ENCODE measurements at places on chromosomes 2 and 18.
A peak's percentile ranks its signal among the peaks of the same experiment; 100 is the strongest.

DNA sequence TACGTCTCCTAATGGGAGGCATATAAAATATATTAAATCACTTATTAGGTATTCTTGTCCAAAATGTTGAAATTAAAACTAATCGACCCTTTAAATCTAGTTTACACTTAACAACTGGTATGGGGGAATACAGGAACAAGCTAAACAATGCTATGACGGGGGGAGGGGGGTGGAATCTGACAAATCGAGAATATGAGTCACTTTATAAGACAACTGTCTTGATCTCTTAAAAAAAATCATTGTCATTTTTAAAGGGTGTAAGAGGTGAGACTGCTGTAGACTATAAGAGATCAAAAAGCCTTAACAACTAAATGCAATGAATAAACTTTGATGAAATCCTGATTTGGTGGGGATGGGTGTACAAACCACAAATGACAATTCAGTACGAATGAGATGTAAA lies 6.0 kb downstream of the MAP3K2 start:
- no peak for DNase-seq

- DNase-seq = no peak
Observed at GRCh38 chr2:27715318-27716210, 51.9 kb downstream of the SLC4A1AP start.

- no peak for DNase-seq
Observed at GRCh38 chr2:88159955-88160415, 10.2 kb upstream of the THNSL2 start.

GRCh38 chr2:68775272-68775842 lies 40.7 kb downstream of the ARHGAP25 start:
- DNase-seq = no peak

- DNase-seq = no peak
Observed at GRCh38 chr2:38763228-38763627, 12.1 kb upstream of the SRSF7 start.

- no peak for DNase-seq
Observed at GRCh38 chr2:215465256-215465655, 29.4 kb upstream of the FN1 start.

GRCh38 chr2:222736301-222736700 lies 64.8 kb downstream of the MOGAT1 start:
- DNase-seq = no peak

DNA sequence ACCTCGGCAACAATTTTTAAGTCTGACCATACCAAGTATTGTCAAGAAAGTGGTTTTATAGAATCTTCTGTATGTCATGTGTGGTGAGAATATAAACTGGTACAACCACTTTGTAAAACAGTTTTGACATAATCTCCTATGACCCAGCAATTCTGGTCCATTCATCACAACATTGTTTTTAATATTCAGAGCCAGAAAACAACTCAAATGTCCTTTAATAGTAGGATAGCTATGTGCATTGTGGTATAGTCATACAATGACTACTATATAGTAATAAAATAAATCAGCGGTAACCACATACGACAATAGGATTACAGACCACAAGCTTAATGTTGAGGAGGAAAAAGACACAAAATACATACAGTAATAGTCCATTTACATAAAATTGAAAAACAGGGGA lies 175.2 kb upstream of the SPATS2L start:
- DNase-seq = no peak

DNA sequence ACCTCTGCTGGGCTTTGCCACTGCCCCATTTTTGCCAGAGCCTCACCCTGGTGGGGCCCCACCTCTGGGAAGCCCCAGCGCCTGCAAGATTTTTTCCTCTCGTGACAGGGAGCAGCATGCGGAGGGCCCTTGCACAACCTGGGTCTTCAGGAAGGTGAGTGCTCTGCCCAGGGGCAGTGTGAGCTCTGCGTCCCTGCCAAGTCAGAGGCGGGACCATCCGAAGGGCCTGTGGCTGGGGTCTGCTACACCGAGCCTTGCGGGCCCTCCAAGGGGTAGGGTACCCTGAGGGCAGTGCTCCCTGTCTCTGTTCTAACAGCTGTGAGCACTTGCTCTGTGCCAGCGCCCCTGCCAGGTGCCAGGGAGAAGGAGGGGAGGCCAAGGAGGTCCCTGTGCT lies 5.8 kb upstream of the ODC1 start:
- no peak for DNase-seq

GRCh38 chr2:151071382-151071781 lies 190.3 kb downstream of the RBM43 start:
- no peak for DNase-seq

DNA sequence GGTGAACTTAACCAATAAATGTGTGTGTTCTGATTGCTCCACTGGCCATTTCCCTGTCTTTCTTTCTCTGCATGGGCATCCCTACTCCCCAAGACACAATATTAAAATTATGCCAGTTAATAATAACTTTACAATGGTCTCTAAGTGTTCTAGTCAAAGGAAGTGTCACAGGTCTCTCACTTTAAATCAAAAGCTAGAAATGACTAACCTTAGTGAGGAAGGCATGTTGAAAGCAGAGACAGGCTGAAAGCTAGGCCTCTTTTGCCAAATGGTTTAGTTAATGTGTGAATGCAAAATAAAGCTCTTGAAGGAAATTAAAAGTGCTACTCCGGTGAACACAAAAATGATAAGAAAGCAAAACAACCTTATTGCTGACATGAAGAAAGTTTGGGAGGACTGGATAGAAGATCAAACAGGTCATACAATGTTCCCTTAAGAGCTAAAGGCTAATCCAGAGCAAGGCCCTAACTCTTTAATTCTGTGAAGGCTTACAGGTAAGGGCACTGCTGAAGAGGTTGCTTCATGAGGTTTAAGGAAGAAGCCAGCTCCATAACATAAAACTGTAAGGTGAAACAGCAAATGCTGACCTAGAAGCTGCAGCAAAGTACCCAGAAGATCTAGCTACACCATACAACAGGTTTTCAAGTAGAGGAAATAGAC lies 44.0 kb upstream of the ARHGAP15 start:
- DNase-seq = no peak

DNA sequence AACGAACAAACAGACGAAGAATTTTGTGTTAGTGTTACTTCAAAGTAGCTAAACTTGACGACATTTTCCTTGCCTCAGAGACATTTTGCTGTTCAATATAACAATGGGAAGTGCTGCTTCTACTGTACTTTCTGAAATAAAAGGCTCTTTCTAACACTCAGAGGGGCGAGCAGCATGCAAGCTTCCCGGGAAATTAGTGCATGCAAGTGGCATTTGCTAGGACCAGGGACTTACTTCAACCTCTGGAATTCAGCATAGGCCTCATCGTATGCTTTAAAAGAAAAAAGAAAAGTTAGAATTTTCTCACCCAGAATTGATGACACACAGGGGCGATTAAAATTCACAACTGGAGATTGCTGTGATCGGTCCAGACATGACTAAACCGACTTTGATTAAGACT lies 62.5 kb upstream of the LPIN2 start:
- DNase-seq = no peak

GRCh38 chr2:197675711-197676188 lies 363 bp upstream of the RFTN2 start:
- no peak for DNase-seq

- DNase-seq = no peak
Observed at GRCh38 chr2:866009-866680, 84.5 kb upstream of the SNTG2 start.

DNA sequence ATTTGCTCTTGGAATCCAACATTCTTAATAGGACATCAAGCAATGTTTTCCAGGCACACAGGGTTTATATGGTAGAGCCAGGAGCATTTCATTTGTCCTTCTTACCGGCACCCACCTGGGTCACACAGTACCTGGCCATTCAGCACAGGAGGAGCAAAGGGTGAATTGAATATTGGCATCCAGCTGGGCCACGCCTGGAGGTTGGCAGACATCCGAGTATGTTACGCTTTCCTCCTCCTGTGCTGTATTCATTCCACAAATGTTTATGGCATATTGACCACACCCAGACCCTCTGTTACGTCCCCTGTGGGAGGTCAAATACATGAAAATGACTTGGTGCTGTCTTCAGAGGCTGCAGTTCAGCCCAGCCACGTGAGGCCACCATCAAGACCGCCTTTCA lies 206.2 kb downstream of the RTP5 start:
- no peak for DNase-seq

GRCh38 chr2:239405071-239405470 lies 4.3 kb upstream of the HDAC4 start:
- no peak for DNase-seq

DNA sequence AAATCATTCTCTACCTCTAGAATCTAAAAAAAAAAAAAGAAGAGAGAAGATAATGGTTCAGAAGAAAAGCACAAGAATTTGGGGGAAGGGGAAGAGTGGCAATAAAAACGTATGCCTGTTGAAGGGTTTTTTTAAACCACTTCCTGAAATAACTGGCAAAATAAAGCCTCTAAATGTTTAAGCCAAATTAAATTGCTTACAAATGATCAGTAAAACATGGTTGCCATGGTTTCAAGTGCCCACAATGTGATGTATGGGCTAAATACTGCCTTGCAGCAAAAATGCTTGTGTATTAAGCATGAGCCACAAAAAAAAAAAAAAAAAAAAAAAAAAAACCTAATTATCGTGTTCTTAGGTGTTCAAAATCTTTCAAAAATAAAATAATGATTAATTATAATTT lies 60.8 kb downstream of the RBM43 start:
- DNase-seq = no peak

- no peak for DNase-seq
Observed at GRCh38 chr2:119216994-119217393, 6.6 kb upstream of the STEAP3 start.

DNA sequence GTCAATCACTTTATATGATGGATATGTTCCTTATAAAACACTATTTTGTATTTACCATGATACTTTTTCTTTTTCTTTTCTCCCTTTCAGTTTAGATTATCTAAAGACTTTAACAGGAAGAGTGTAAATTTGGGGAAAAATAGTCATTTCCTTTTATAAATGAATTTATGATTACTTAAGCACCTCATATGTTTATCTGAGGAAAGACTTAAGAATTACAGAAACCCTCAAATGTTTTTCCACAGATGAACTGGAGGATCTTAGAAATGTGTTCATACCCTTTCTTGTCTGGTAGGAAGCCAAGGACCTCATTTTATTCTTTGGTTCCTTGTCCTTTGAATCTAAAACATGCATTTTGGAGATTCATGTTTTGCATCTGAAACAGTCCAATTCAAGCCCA lies 36.7 kb downstream of the MAPRE2 start:
- no peak for DNase-seq

DNA sequence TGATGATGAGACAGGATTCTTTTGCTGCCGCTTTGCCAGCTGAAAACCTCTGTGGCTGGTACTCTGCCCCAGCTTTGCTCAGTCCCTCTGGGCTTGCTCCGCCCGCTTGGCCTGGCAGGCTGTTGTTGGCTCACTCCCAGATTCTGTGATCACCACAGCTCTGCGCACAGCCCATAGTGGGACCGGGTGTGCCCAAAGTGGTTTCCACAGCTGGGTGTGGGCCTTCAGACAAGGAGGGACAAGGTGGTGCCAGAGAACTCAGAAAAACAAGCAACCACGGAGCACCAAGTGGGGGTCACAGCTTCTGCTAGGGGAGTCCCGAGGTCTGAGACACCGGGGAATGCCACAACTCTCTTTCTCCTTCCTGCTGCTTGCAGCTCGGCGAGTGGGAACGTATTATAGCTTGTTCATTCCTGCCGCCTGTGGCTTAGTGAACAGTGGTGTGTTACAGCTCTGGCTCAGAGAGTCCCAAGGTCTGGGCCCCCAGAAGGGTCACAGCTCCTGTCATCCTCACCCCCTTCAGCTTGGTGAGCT lies 9.2 kb upstream of the KYNU start:
- DNase-seq = peak; percentile 28

- no peak for DNase-seq
Observed at GRCh38 chr2:68193787-68194372, 36.2 kb downstream of the PNO1 start.

DNA sequence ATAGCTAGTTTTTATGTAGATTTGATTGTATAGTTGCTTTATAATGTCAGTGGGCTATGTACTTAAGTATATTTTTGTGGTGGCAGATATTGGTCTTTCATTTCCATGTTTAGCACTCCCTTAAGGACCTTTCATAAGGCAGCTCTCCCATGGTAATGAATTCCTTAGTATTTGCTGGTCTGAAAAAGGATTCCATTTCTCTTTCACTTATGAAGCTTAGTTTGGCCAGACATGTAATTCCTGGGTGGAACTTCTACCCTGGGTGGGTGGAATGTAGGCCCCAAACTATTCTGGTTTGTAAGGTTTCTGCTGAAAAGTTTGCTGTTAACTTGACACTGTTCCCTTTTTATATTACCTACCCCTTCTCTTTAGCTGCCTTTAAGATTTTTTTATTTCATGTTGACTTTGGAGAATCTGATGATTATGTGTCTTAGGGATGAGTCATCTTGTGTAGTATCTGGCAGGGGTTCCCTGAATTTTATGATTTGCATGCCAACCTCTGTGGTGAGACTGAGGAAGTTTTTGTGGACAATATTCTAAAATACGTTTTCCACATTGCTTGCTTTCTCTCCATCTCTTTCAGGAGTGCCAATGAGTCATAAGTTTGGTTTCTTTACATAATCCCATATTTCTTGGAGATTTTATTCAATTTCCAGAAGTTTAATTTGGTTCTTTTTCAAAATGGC lies 65.4 kb upstream of the VRK2 start:
- DNase-seq = no peak

DNA sequence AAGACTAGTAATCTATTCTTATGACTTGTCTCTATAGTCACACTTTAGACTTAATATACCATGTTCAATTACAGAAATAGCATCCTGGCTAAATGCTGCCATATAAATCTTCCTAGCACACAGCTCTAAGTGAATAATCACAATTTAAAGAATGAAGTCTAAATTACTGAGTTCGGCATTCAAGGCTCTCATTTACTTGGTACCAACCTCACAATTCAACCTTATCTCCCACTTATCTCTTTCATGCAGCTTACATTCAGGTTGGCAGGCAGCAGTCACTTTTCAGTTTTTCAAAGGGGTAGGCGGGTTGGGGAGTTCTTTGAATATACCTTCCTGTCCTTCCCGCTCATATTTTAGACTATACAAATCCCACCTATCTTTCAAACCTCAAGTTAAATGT lies 1.5 kb downstream of the MMADHC start:
- DNase-seq = no peak

DNA sequence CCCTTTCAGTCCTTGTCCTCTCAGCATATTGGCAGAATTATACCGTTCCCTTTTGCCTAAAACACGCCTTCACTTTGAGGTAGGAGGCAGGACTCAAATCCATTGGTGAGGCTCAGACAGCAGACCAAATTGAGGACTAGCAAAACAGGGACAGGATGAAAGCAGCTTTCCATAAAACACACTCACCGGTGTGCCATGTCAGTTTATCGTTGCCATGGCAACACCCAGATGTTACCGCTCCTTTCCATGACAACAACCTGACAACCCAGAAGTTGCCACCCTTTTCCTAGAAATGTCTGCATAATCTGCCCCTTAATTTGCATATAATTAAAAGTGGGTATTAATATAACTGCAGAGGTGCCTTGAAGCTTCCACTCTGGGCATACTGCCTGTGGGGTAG lies 730.4 kb downstream of the METTL4 start:
- DNase-seq = no peak

- DNase-seq = no peak
Observed at GRCh38 chr2:32735348-32735747, 107.5 kb downstream of the TTC27 start.
